Esophagus squamous epithelium (tissue), 5 donors: ENCODE measurements at places on chromosomes 13 and 19.
A peak's percentile ranks its signal among the peaks of the same experiment; 100 is the strongest.

DNA sequence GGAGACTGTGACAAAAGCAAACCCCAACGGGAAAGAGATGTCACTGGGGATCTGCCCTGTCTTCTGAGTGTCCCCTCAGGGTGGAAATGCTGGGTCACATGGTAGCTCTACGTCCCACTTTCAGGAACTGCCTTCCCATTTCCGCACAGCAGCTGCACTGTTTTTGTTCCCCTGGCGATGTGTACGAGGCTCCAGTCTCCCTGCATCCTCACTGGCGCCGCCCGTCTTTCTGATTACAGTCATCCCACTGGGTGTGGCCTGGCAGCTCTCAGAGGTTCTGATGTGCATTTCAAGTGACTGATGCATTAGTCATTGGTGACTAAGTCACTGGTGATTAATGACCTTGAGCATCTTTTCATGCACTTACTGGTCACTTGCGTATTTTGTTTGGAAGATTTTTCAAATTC lies 21.2 kb downstream of the PCID2 start:
- peak; percentile 15 for DNase-seq

- DNase-seq, result no peak
Measured at GRCh38 chr19:9485140-9485539, 13.3 kb downstream of the ZNF560 start.

DNA sequence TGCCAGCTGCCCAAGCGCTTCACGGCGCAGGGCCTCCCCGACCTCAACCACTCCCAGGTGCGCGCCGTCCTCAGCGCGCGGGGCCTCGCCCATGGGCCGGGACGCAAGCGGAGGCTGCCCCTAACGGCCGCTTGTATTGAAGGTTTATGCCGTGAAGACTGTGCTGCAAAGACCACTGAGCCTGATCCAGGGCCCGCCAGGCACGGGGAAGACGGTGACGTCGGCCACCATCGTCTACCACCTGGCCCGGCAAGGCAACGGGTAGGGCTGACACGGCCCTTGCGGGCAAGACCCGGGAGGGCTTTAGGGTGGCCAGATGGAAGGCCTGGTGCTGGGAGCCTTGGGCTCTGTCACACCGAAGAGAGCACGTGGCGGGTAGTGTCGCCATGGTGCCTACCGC lies 23.2 kb downstream of the UPF1 start:
- DNase-seq, result no peak

DNA sequence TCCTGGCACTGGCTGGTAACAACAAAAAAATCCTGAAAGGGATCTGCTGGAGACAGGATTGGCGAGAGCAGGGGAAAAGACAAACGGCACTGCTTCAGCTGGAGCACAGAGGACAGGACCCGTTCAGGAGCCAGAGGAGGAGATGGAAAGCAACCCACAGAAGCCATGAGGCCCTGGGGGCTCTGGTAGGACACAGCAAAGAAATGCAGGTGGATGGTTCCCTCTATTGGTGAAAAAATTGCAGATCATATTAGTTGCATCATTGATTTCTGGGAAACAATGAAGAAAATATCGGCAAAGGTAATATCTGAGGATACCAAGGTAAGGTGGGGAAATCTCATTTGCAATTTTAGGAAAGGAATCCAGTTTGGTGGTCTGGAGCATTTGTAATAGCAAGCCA lies 25.7 kb upstream of the TPP2 start:
- no peak for DNase-seq

GRCh38 chr13:59178344-59178743 lies 985.4 kb downstream of the DIAPH3 start:
- no peak for DNase-seq

GRCh38 chr19:3368848-3369336 lies 2.5 kb downstream of the NFIC start:
- no peak for DNase-seq

DNA sequence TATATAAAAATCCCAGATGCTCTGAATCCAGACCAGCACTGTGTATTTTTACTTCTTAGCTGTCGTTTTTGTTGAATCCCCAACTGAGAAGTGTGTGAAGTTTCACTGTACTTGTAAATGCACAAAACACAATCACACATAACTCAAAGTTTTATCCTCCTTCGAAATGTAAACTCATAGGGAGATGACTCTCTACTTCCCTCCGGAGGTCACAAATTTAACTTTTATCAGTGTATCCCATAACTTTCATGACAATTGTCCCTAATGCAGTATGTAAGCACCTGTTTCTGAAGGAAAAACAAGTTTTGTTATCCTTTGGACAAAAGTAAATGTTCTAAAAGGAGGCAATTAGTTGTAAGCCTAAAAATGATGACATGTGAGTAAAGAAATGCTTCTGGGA lies 665.0 kb upstream of the SLITRK6 start:
- DNase-seq, result no peak

DNA sequence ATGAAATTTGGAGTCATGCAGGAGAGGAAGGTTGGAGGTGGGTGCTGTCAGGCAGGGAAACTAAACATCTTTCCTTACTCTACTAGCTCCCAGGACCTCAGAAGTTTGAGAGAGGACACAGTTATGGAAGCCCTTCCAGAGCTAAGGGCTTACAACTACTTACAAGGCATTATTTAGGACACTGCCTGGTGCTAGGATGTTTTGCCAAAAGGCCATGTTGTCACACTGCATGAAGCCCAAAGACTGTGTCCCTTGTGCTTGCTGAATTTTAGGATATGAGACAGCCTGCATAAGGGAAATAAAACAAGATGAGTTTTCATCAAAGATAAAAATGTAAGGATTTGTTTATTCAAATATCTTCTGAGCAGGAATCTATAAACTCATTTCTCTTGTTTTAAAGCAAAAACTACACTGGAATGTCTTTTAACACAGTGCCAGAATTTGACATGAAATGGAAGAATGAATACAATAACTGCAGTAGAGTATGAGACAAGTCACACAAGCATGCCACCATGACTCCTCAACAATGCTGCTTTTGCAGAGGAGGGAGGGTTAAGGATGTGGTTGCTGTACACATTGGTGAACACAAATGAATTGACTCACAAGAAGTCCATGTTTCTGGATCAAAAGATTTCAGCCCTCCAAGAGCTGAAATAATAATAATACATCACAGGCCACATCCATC lies 258.4 kb downstream of the SPRY2 start:
- no peak for DNase-seq

GRCh38 chr13:51811046-51811445 lies 7.1 kb upstream of the DHRS12 start:
- no peak for DNase-seq

- DNase-seq, result no peak
Measured at GRCh38 chr19:58479303-58479702, 3.2 kb downstream of the ZNF446 start.
